ENCODE measurements at places on chromosomes 2 and 18.

GRCh38 chr2:21981127-21981526 is 857.4 kb downstream of the TDRD15 start:
- ATAC-seq: no peak

GRCh38 chr2:6053743-6054142 is 361.6 kb downstream of the SOX11 start:
- ATAC-seq: no peak

- no peak for ATAC-seq
Measured at GRCh38 chr2:106113361-106113966, 80.6 kb downstream of the UXS1 start.

DNA sequence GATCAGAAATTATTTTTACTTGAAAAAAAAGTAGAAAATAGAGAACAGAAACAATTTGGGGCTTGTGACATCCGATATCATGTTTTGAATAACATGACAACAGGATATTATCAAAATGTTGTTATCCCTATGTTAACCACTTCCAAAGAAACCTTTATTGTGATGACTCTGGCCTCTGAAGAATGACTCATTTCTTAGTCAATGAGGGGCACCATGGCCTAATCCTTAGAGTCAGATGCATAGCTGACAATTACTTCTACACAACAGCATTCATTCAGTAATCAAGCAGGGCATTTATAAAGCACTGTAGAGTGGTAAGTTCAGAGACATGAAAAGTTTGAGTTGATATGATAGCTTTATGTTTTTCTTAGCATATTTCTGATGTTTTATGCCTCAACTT is 703.0 kb downstream of the RNF144A start:
- ATAC-seq: no peak

- no peak for ATAC-seq
Measured at GRCh38 chr2:54810246-54810645, 86.8 kb downstream of the EML6 start.

- no peak for ATAC-seq
Measured at GRCh38 chr2:105038383-105039061, 653 bp downstream of the MRPS9 start.

- no peak for ATAC-seq
Measured at GRCh38 chr2:140565756-140566155, 1565.1 kb downstream of the LRP1B start.

DNA sequence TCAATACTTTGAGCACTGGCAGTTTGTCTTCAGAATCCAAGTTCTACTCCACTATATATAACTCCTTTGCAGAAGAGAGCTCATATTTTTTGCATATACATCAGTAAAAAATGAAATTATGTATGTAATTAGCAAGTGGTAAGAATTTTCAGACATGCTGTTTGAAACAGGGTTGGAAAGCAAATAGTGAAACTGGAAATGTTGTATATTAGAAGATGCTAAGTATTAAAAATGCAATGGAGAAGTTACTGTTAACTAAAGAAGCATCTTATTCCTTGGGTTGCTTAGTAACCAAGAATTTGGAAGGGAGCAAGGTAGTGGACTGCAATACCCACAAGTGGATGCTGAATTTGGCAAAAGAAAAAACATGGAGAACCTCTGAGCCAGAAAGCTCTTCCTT is 88.6 kb upstream of the DLGAP1 start:
- ATAC-seq: no peak

- no peak for ATAC-seq
Measured at GRCh38 chr2:50042771-50043170, 888.5 kb upstream of the FSHR start.

GRCh38 chr2:218329027-218329825 is 27.4 kb upstream of the CATIP start:
- peak; percentile 66 for ATAC-seq

- ATAC-seq: peak; percentile 4
Measured at GRCh38 chr2:96264656-96265348, 995 bp downstream of the TMEM127 start.

DNA sequence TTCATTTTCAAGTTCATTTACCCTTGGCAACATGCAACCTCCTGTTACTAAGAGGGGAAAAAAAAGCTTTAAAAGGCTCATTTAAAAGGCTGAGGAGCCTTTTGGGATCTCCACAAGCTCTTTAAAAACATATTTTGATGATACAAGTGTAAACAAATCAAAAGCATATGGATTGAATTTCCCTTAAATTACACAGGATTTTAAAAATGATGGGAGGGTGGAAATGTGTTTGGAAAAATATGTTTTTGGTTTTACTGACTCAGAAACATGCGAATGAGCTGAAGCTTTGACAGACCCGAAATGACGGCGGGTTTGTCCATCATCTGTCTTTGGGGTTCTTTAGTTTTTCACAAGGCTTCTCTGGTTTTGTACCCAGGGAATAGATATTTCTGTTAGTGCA is 180.6 kb upstream of the CCDC68 start:
- no peak for ATAC-seq

DNA sequence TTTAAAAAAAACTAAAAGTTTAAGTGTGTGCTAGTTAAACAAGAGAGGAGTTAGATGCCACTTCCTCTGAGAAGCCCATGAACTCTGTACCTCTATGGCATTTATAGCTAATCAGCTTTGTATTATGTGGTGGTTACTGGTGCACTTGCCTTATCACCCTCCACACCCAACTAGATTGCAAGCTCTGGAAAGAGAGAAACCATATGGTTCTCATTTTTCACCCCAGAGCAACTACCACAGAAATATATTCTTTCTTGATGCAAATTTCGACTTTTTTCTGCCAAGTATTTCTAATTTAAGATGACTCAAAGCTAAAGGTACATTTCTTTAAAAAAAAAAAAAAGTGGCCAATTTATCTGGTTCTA is 24.2 kb downstream of the RAPH1 start:
- no peak for ATAC-seq

GRCh38 chr2:154591294-154591820 is 107.1 kb upstream of the KCNJ3 start:
- ATAC-seq: no peak

GRCh38 chr2:47050021-47050760 is 104.9 kb downstream of the STPG4 start:
- no peak for ATAC-seq

Data from stimulated activated memory B cell treated with anti-CD40 and anti-IgM and Interleukin-4, amounts not matched to agents 10 μg/mL and 1 μg/mL and 100 μg/mL, for 72 hours (primary cell).